NCI-H2081 (cell line): ENCODE measurements at places on chromosomes 1 and 21.

- DNase-seq, result no peak
Observed at GRCh38 chr1:40382601-40383000, 9.1 kb downstream of the SMAP2 start.

GRCh38 chr21:45018131-45019075 is 56.0 kb upstream of the ADARB1 start:
- DNase-seq, result no peak

DNA sequence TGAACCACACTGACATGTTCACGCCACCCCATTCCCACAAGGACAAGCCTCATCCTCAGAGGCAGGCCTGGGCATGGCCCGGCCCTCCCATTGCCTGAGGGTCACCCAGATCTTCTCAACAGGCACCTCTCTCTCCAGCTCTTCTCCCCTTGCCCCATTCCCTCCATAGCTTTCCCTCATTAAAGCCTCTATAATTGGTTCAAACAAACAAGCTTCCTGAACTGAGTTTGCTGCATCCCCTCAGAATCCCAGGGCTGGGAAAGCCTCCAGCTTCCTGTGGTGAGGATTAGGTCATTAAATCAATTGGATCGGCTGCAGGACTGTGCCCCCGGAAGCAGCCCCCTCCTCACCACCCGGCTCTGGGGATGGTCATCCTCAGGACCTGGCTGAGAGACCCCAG is 18.9 kb downstream of the CTNNBIP1 start:
- DNase-seq, result peak; percentile 83

- no peak for DNase-seq
Observed at GRCh38 chr1:238264951-238265350, 374.2 kb upstream of the ZP4 start.

DNA sequence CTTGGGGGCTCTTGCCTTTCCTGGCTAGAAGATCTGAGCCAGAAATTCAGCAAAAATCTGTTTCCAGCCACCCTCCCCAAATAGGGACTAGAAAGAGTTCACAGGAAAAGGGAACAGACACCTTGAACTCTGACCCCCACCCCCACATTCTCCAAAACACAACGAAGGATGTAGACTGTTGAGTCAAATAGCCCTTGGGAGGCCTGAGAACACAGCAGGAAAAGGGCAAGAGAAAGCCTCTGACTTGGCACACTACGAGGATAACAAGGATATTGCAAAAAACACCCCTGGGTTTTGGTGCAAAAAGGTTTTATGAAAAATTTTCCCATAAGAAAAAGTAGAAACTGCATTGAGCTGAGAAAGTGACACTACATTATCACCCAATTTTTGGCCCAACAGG is 1.9 kb upstream of the YRDC start:
- no peak for DNase-seq

GRCh38 chr1:66925944-66926343 is 1.2 kb downstream of the MIER1 start:
- peak; percentile 38 for DNase-seq

GRCh38 chr21:32413015-32413504 is 554 bp downstream of the EVA1C start:
- peak; percentile 32 for DNase-seq

DNA sequence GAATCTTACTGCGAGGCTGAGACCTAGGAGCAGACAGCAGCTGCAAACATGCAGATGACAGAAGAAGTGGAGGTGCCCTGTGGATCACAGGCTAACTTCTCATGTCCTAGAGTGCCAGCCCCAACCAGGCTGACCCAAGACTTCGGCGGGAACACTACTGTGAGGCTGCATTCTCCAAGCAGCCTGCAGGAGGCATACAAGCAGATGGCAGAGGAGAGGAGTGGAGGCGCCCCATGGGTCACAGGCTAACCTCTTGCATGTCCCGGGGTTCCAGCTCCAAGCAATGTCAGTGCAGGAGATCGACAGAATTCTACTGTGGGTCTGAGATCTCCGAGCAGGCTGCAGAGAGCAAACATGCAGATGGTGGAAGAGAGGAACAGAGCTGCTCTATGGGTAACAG is 98.1 kb upstream of the ZNF678 start:
- no peak for DNase-seq

- DNase-seq, result no peak
Observed at GRCh38 chr1:169141356-169141755, 34.9 kb downstream of the ATP1B1 start.

DNA sequence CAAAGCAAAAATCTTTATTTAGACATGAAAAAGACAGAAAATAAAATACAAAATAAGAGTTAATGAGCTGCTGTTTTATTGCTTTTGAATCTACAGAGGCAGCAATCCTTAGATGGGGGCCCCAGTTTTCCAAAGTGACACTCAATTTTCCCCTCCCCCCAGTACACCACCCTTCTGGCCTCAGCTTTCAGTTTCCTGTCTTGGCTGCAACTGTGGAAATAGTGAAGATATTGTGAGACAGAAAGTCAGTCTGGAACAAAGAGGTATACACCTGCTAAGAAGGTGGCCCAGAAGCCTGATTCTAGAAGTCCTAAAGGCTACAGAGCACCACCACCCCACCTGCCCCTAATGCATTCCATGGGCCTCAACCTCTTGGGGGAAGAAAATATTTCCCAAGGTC is 1.1 kb upstream of the MTMR11 start:
- no peak for DNase-seq
